ENCODE measurements at places on chromosomes 16 and 17. TPM values are rescaled to one million over a fixed set of nuclear protein-coding genes. Genes with fewer than 3 reads are reported as not detected.

- no peak for DNase-seq
Observed at GRCh38 chr17:82890339-82890730, 50.5 kb upstream of the ZNF750 start.

The CA5A gene
- not detected for total RNA-seq

DNA sequence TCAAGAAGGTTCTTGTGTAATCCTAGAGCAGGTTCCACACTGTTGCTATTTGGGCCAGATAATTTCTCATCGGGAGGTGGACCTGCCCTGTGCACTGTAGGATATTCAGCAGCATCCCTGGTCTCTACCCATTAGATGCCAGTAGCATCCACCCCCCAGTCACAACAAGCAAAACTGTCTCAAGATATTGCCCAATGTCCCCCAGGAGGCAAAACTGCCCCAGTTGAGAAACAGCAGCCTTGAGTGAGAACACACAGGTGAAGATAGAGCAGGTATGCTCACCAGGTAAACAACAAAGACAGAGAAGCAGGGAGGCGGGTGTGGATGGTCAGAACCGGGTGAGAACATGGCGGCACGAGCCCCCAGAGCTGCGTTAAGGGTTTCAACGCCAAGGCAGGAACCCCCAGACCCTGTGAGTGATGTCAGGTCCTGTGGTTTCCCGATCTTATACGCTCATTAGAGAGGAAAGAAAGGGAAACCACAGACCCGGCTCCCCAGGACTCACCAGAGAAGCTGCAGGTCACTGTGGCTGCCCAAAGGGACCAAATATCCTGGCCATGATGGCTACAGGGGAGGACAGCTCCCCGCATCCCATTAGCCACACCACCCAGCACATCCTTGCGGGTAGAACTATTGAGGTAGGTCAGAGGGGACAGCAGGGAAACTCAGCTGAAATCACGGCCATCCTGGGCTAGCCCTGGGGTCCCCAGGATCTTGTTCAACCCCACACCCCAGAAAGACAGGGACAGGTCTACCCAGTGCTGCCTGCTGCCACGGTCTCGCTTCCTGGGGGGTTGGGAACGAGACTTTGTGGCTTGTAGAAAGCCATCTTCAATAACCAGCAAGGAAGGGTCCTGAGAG, 21.2 kb downstream of the CDC42EP4 start:
- no peak for DNase-seq

The VASN gene
- total RNA-seq: 20.0 TPM

DNA sequence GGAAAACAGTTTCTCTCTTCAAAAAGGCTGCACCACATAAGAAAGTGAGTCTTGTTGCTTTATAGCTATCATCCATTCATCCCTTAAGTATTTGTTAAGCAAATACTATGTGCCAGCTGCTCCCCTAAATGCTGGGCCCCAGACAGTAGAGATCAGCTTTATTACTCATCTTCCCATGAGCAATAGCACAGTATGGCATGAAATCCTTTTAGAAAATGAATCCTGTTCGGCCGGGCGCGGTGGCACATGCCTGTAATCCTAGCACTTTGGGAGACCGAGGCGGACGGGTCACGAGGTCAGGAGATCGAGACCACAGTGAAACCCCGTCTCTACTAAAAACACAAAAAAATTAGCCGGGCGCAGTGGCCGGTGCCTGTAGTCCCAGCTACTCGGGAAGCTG, 99.5 kb downstream of the MYO1D start:
- DNase-seq: no peak

GRCh38 chr16:11079652-11080187, 135.4 kb downstream of the CLEC16A start:
- no peak for DNase-seq

The SULT1A4 gene
- 4.0 TPM for total RNA-seq

The HSD17B2 gene
- not detected for total RNA-seq

DNA sequence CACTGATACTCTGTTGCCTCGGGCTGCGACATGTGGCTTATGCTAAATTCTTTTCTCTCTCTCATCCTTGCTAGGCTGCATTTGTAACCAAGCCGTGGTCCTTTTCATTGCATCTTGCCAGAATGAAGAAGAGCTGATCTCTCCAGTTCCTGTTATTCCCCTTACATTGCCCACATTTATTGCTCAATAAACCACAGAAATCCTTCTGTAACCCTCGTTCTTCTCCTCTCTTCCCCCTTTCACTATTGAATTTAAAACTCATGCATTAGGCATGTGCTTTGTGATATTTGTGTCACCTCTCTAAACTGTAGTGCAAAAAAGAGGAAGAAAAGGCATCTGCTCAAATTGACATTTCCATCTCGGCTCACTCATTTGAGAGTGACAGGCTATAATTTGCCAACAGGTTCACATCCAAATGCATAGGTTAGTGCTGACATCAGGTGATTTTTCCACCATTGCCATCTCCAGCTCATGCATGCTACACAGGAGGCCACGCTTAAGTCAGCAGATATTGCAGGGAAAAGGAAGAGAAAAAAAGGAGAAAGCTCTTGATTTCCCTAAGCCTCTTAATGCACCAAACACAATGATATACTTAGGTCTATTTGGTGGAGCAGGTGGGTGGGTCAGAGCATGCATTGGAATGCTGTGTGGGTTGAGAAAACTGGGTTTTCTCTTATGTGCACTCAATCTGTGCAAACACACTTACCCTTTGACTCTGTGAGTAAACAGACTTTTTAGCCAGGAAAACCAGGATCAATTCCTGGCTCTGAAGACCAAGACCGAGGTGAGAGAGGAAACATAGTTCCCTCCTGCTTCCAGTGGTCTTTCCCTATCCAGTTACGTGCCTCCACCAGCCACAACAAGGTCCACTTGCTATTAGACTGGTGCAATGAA, 642.7 kb downstream of the HS3ST4 start:
- DNase-seq: no peak
